Chondrocyte (in vitro differentiated cells): ENCODE measurements at places on chromosomes 2 and 18. TPM values are rescaled to one million over a fixed set of nuclear protein-coding genes. Genes with fewer than 3 reads are reported as not detected.
A peak's percentile ranks its signal among the peaks of the same experiment; 100 is the strongest.

DNA sequence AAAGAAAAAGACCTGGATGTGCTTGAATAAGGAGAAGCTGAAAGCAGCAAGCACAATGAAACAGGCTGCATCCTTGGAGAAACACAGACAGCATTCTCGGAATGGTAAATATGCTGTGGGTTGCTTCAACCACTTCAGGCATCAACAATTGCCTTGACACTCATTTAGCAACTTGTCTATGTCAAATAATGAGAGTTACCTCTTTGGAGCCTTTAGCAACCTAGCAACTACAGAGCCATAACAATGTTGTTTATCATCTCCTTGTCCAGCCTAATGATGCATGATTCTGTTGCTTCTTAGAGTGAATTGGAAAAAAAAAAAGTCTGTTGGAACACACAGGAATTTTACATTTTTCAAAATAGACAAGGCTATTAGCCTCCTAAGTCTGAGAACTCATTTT, 410.6 kb downstream of the PIK3C3 start:
- peaks cover 3% of the 10 kb centered on the region for H3K27me3 ChIP-seq
- no peak for DNase-seq
- H3K27ac ChIP-seq, result no peak overlapping the region

DNA sequence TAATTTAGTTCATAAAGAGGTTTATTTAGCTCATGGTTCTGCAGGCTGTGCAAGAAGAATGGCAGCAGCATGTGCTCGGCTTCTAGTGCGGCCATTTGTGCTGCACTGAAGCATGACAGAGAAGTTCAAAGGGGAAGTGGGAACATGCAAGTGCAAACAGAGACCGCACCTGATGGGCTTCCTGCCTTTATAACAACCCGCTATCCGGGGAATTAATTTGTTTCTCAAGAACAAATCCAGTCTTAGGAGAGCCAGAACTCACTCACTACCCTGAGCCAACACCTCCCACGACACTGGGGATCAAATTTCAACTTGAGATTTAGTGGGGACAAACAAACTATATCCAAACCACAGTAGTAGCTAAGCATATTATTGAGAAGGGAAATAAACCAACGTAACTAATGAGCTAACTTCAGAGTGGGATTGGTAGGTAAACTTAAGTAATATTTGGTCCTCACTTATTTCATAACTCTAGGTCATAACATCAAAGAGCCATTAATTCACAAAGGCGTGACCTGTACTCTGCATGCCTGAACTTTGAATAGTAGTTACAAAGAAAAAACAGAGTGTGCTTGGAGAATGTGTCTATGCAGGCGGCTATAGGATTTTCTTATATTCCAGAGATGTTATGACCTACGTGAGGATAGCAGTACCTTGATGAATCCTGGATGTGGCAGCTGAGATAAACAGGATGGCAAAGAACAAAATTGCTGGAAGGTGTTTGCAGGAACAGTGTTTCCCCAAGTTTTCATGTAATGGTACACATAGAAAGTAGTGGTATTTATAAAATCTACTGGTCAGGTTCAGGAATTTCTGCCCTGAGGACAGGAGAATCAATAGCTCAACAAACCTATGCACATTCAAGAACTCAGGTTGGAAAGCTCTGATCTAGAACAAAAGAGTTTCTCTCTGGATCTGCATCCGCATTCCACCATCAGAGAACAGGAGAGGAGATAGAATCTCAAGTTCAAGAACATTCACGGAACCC, 845.9 kb upstream of the ID2 start:
- no peaks in the 10 kb centered on the region for H3K27me3 ChIP-seq
- no peak for DNase-seq
- no peaks in the 10 kb centered on the region for H3K36me3 ChIP-seq
- H3K4me3 ChIP-seq, result no peak overlapping the region
- no peaks in the 10 kb centered on the region for H3K4me1 ChIP-seq

DNA sequence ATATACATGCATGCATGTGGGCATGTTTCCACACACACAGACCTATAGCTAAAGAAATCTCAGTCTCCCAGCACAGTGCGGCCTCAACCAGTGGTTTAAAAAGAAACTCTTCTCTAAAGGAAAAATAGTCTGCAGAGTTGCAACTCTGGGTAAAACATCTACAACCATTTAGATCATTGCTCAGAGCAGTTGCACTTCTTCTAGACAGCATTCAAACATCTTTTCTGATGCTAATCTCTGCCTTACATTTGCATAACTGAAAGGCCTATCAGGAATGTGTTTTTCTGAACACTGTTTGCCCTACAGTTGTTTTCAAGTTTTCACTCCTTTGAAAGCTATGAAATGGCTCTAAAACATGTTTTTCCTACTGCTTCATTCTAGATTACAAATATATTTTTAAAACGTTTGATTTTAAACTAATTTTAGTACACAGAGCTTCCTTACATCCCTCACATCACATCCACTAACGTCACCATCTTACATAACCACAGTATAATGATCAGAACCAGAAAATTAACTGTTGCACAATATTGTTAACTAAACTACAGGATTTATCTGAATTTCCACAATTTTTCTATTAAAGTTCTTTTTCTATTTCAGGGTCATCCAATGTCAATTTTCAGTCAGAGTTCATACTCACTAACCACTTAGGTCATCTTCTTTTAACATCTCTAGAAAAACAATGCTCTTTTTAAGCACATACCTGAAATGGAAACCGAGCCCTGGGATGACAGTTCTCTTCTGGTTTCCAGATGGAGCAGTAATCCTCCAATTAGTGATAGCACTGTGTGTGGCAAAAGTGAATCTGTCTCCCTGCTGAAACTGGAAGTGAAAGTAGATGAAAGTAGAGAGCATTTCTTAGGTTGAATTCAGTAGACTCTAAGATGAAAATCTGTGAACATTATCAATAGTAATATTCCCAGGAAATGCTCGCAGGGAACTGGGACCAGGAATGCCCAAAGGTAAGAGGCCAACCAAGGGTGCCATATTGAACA, 501.6 kb upstream of the GCFC2 start:
- DNase-seq, result no peak
- peaks cover 14% of the 10 kb centered on the region for H3K27me3 ChIP-seq
- H3K36me3 ChIP-seq, result no peaks in the 10 kb centered on the region
- H3K4me1 ChIP-seq, result no peaks in the 10 kb centered on the region
- no peak overlapping the region for H3K4me3 ChIP-seq

DNA sequence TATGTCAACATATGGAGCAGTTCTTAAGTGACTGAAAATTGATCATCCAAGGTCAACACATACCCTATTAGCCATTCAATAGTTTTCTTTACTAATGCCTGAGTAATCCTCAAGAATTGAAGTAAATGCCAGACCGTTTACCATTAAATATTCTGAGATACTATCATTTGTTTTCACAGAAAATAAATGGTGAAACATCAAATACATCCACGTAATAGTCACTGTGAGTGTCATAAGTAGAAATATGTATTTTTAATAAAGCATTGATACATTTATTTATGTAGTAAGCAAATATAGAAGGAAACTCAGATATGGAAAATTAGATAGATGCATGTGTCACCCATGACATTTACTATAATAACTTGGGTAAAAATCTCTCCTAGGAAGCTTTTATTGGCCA, 927.8 kb upstream of the NRXN1 start:
- H3K36me3 ChIP-seq, result no peaks in the 10 kb centered on the region
- H3K4me3 ChIP-seq, result no peak overlapping the region
- no peaks in the 10 kb centered on the region for H3K4me1 ChIP-seq
- no peaks in the 10 kb centered on the region for H3K27me3 ChIP-seq

GRCh38 chr18:75170916-75171315, 38.0 kb downstream of the PTGR3 start:
- H3K4me3 ChIP-seq, result no peak overlapping the region
- no peaks in the 10 kb centered on the region for H3K36me3 ChIP-seq
- DNase-seq, result no peak
- H3K27ac ChIP-seq, result no peak overlapping the region
- peaks cover 8% of the 10 kb centered on the region for H3K27me3 ChIP-seq

GRCh38 chr2:207142461-207142860, 23.3 kb downstream of the KLF7 start:
- no peaks in the 10 kb centered on the region for H3K27me3 ChIP-seq
- peak overlapping the region; percentile 87 for H3K27ac ChIP-seq
- H3K4me3 ChIP-seq, result peak overlapping the region; percentile 51
- H3K4me1 ChIP-seq, result peaks cover 89% of the 10 kb centered on the region
- no peak for DNase-seq

DNA sequence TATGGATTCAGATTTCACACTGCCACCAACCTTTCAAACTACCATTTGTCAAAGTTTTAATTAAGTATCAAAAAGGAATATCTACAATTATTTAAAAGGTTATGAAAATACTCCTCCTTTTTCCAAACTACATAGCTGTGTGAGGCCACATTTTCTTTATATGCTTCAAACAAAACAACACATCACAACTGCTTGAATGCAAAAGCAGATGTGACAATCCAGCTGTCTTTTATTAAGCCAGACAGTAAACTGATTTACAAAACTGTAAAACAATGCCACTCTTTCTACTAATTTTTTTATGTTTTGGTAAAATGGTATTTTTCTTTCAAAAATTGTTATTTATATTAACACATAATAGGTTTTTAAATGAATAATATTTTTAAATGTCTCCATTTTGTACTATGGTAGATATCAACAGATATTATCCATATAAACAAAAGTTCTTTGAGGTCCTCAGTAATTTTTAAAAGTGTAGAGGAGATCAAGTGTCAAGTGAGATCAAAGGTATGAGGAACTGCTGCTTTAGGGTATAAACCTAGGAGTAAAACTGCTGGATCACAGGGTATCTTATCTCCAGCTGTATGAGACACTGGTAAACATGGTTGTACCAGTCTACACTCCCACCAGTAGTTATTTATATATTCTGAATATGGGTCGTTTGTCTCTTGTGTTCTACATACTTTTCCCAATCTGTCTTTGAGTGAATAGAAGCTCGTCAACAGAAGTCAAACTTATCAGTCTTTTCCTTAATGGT, 68.8 kb upstream of the SERTAD2 start:
- H3K36me3 ChIP-seq, result no peaks in the 10 kb centered on the region
- H3K4me3 ChIP-seq, result no peak overlapping the region
- no peak for DNase-seq
- H3K27me3 ChIP-seq, result no peaks in the 10 kb centered on the region

- H3K4me1 ChIP-seq, result peaks cover 22% of the 10 kb centered on the region
- DNase-seq, result no peak
- no peaks in the 10 kb centered on the region for H3K27me3 ChIP-seq
These were observed 79.9 kb downstream of the PARD3B start for GRCh38 chr2:204625135-204625534.

PPM1G gene
- total RNA-seq, result 55.7 to 72.8 TPM (median 59.4 TPM) in 3 replicates
